A549 treated with Hydrocortisone at 1 μM for 4 hours (cell line): ENCODE measurements at places on chromosomes 11 and 22. TPM values are rescaled to one million over a fixed set of nuclear protein-coding genes. Genes with fewer than 3 reads are reported as not detected.

The PARVA gene
- total RNA-seq = 24.1 to 29.0 TPM (median 26.0 TPM) in 5 replicates

The GRAP2 gene
- not detected in 5 replicates for total RNA-seq

The OR5M3 gene
- not detected in 5 replicates for total RNA-seq

The YAP1 gene
- 54.6 to 74.2 TPM (median 71.3 TPM) in 5 replicates for total RNA-seq

The MIOX gene
- total RNA-seq = not detected in 5 replicates

The LINC01488 gene
- 0.05 TPM in 1 of 5 replicates, not detected in the others for total RNA-seq
